ENCODE measurements at places on chromosomes 4 and X.

DNA sequence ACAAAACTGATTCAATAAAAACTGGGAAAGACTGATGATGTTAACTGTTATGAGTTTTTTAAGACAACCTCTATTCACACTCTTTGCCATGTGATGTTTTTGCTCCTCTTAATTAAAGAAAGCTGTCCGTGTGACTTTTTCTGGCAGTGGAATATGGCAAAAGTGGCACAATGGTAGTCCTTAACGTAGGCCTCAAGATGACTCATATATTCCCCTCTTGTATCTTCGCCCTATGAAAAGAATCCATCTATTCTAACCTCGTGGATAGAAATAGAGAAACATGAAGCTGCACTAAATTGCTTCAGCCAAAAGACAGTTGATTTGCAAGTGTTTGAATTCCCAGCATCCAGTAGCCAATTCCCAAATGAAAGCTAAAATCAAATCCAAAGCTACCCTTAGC is 603.8 kb upstream of the PCDH7 start:
- DNase-seq = no peak

DNA sequence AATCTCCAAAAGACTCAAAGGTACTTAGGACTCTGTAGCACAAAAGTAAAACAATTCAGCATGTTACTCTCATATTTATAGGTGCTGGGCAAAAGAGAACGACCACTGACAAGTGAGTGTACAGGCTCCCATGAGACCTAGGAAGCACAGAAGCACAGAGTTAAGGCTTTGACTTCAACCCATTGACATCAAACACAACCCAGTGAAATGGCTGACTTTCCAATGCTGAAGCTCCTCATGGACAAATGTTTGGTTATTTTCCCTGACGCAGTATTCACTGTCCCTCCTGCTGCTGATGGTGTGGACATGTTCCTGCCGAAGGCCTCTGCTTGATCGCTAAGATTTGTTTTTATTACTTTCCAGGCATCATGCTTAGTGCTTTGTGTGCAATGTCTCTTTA is 148.7 kb downstream of the TSPAN5 start:
- no peak for DNase-seq

DNA sequence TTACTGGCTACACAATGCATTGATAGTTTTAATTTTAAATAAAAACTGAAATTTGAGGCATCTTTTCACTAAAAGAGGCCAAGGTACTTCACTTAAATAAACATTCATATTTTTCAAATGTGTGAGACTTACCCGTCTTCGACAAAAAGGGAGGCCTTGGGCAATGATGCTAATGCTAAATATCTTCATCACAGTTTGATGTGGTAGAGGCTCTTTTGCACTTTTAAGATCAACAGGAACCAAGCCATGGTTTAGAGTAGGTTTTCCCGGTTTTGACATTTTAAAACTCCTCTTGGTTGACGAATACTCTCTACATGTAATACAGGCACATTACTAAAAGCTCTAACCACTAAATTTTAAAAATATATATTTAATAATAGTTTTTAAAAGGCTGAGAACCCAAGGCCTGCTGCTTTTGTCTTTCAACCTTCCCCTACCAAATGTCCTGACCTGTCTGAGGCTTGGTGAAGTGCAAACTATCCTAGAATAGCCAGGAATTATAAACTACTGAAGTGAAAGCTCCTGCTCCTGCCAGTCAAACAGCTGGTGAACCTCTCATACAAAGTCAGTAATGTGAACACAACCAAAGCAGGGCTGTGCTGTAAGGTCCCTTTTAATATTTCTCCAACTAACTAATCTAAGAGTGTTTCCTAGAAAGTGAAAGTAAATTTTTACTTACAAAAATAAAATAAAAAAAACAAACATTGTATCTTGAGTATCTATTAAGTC is 153.7 kb downstream of the FBXW7 start:
- no peak for DNase-seq

- DNase-seq = no peak
Measured at GRCh38 chrX:123570011-123570590, 162.8 kb downstream of the THOC2 start.

DNA sequence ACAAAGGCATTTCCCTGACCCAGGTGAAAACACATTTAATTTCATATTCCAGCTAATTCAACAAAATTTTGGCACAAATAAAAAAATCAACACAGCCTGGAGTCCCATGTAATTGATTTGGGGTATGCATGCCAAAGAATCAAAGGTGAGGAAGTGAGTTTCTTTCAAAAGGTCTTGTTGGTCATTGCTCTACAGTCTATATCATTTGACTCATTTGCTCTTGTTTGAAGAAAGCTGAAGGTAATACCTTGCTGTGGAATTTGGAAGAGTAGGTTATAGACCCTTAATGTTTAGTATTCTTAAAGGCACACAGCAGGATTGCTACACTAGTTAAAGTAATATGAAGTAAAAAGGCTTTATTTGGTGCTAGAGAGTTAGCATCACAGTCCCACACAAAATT is 25.4 kb downstream of the COL4A6 start:
- DNase-seq = no peak

GRCh38 chr4:56078866-56079265 is 130.1 kb downstream of the CEP135 start:
- DNase-seq = no peak

DNA sequence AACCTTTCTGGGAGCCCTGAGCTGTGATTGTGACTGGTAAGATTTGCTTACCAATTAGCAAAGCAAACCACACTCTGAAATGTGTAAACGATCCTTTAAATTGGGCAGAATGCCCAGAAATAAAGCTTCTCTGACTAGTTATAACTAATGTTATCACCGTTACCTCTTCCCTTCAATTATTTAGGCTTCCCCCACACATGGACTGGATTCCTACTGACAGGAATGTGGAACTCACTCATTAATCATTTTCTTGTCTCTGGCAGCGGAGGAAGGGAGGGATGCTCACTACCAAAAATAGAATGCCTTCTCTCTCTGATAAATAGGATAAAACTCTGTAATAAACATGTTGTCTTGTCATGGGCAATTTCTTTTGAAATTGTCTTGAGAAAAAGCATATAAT is 25.3 kb upstream of the NWD2 start:
- DNase-seq = no peak

DNA sequence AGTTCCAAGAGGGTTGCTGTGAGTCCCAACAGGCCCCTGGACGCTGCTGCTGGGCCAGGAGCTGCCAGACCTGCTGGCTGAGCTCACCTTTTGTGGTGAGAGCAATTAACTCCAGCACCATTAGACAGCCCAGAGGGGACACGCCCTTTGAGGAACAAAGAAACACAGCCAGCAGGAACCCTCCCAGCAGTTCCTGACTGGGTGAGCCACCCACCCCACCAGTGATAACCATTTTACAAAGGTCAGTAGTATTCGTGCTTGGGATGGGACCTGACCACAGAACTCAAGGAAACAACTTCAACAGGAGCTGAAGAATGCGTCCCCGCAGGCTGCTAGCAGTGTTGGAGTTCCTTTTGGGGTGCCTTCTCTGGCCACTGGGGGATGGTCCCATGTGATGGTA is 38.8 kb upstream of the AFAP1 start:
- no peak for DNase-seq

- DNase-seq = no peak
Measured at GRCh38 chrX:15804563-15804962, 14.3 kb downstream of the ZRSR2 start.

GRCh38 chr4:53653484-53654053 is 62.3 kb upstream of the LNX1 start:
- no peak for DNase-seq

- no peak for DNase-seq
Measured at GRCh38 chrX:72306851-72307645, 1.3 kb upstream of the CITED1 start.

GRCh38 chrX:104392350-104392749 is 137.6 kb upstream of the ESX1 start:
- no peak for DNase-seq

DNA sequence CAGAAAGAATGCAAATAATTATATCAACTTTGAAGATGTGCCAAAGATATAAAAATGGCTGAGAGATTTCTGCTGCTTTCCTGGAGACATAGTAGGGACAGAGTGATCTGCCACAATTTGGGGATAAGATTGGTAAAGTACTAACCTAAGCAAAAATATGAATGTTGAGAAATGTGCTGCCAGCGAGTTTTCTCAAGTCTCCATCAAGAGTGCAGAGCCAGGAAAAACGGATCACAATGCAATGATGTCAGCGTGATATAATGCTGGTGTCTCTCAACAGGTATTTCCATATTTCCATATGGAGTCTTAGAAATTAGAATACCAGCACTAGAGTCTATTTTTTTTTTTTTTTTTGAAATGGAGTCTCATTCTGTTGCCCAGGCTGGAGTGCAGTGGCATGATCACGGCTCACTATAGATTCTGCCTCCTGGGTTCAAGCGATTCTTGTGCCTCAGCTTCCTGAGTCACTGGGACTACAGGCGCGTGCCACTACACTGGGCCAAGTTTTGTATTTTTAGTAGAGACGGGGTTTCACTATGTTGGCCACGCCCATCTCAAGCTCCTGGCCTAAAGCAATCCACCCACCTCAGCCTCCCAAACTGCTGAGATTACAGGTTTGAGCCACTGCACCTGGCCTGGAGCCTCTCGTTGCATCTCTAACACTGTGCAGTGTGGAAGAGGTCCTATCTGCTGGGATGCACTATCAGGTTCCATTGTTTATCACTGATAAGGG is 893.5 kb downstream of the TRIML1 start:
- DNase-seq = no peak

DNA sequence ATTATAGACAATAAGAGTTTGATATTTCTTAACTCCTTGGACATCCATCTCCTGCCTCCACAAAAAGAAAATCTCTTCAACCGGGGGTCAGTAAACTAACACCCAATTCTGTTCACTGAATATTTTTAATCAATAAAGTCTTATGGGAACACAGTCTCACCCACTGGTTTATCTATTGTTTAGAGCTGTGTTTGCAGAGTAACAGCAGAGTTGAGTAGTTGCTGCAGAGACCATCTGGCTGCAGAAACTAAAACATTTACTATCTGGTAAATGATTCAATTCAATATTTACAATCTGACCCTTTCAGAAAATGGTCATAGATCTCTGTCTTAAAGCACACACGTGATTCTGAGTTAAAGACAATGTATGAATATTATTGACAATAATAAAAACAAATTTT is 94.0 kb downstream of the TMA16 start:
- DNase-seq = no peak

DNA sequence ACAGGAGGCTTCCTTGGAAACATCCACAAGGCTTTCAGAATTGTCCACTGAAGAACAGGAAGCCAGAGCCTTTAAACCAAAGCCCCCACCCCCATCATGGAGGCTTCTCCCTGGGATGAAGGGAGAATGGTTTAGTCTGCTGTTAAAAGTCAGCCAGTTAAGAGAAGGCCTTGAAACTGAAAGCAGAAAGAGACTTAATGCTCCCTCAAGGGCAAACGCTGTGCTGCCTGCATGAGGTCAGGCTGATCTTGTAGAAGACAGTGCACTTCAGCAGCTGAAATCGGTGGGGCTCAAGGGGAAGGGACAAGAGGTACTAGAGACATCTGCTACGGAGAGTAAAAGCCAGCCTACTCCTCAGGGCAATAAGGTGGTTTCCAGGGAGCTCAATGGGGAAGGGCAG is 69.0 kb downstream of the HPRT1 start:
- no peak for DNase-seq

GRCh38 chr4:102390438-102390837 is 45.2 kb upstream of the SLC39A8 start:
- DNase-seq = no peak

GRCh38 chrX:21524008-21524407 is 134.1 kb downstream of the KLHL34 start:
- DNase-seq = no peak

GRCh38 chr4:83484500-83485461 is at the start of gene ABRAXAS1:
Gene ABRAXAS1, minus strand, starts transcription at chr4:83485100. Its CDS starts 28 bp downstream, at chr4:83485072.
- DNase-seq = peak; percentile 78

DNA sequence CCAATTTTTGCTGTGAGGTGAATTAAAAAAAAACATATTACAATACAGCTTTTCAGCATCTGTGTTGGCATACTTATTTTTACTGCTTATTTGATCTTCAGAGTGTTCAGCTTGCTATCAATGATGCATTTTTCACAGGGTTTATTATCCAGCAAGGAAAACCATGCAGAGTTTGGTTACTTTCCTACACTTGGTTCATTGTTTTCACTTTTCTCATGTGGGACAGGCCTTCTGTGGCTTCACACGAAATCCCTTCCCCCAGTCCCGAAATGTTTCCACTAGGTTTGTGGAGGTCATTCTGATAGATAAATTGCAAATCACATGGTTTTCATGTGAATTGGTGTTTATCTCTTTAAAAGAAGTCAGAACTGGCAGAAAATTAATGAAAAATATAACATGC is 205.8 kb downstream of the SPCS3 start:
- no peak for DNase-seq

GRCh38 chrX:48493890-48494364 is 14.9 kb upstream of the PORCN start:
- no peak for DNase-seq

GRCh38 chr4:141804836-141805235 is 168.5 kb downstream of the IL15 start:
- DNase-seq = no peak

DNA sequence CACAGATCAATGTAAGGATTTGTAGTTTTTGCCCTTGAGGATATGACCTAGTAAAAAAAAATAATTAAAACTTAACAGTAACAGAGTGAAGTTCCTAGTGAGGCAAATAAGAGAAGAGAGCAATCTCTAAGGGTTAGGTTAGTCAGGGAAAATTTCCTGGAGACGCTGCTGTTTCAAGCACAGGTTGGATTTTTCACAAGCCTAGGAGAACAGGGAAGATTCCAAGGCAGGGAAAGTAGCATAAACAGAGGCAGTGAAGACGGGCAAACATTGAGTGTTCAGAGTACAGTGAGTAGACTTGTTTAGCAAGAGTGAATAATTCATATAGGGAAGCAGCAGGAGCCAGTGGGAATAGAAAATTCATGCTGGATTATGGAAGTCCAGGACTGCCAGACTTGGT is 212.8 kb downstream of the SPANXN3 start:
- no peak for DNase-seq

GRCh38 chr4:164997941-164998340 is 20.5 kb upstream of the TRIM61 start:
- no peak for DNase-seq

DNA sequence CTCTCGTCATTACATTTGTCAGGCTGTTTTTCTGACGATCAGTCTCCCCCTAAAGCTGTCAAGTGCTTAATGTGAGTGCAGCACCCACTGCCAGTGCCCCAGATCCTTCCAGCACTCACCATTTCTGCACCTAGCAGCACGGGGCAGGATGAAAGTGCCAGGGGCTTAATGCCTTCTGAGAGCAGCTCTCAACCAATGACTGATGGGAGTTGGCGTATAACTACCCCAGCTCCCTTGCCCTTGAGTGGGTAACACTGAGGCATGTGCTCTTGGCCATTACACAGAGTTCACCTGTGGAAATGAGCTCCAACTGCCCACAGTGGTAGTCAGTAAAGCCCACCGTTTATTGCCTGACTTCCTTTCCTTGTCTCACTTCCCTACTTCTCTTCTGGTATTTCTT is 226.2 kb upstream of the BCOR start:
- no peak for DNase-seq

GRCh38 chrX:65751519-65751918 is 84.1 kb downstream of the MSN start:
- DNase-seq = no peak

GRCh38 chrX:54807524-54808108 is at the start of gene MAGED2:
Gene MAGED2, plus strand, starts transcription at chrX:54807745. Its CDS starts 1,587 bp downstream, at chrX:54809332.
- DNase-seq = no peak
